Ascending aorta (tissue), 2 donors: ENCODE measurements at places on chromosomes 13 and 19. TPM values are rescaled to one million over a fixed set of nuclear protein-coding genes. Genes with fewer than 3 reads are reported as not detected.

FXYD1 gene
- 34.8 TPM for total RNA-seq

ADAT3 gene
- total RNA-seq = 18.4 TPM

LILRA5 gene
- total RNA-seq = not detected

EEF2 gene
- total RNA-seq = 1,544 TPM

SCAMP4 gene
- 322 TPM for total RNA-seq

NPAS1 gene
- not detected for total RNA-seq

PROZ gene
- not detected for total RNA-seq

WTIP gene
- total RNA-seq = 127 TPM

HCN2 gene
- total RNA-seq = not detected

USPL1 gene
- 4.0 TPM for total RNA-seq

PCDH8 gene
- not detected for total RNA-seq

OVOL3 gene
- total RNA-seq = not detected
